ENCODE measurements at places on chromosomes 4 and X. TPM values are rescaled to one million over a fixed set of nuclear protein-coding genes. Genes with fewer than 3 reads are reported as not detected.

ZAR1 gene
- not detected for total RNA-seq

TCP11X1 gene
- total RNA-seq: not detected

PLAC1 gene
- not detected for total RNA-seq

CFI gene
- 356 TPM for total RNA-seq

SSX2B gene
- not detected for total RNA-seq

EFHC2 gene
- 3.2 TPM for total RNA-seq

PWWP3B gene
- 1.5 TPM for total RNA-seq

MAGEA2B gene
- total RNA-seq: not detected

F8A2 gene
- total RNA-seq: 1.4 TPM

MND1 gene
- 9.0 TPM for total RNA-seq

CNKSR2 gene
- 0.40 TPM for total RNA-seq

USO1 gene
- 139 TPM for total RNA-seq

STAP1 gene
- total RNA-seq: not detected

SLC2A9 gene
- total RNA-seq: 30.4 TPM

PITX2 gene
- 0.30 TPM for total RNA-seq

PLRG1 gene
- total RNA-seq: 88.6 TPM

CXorf65 gene
- total RNA-seq: not detected

All from renal cortical epithelial cell (primary cell).